ENCODE measurements at places on chromosomes 5 and 9.
A peak's percentile ranks its signal among the peaks of the same experiment; 100 is the strongest.

DNA sequence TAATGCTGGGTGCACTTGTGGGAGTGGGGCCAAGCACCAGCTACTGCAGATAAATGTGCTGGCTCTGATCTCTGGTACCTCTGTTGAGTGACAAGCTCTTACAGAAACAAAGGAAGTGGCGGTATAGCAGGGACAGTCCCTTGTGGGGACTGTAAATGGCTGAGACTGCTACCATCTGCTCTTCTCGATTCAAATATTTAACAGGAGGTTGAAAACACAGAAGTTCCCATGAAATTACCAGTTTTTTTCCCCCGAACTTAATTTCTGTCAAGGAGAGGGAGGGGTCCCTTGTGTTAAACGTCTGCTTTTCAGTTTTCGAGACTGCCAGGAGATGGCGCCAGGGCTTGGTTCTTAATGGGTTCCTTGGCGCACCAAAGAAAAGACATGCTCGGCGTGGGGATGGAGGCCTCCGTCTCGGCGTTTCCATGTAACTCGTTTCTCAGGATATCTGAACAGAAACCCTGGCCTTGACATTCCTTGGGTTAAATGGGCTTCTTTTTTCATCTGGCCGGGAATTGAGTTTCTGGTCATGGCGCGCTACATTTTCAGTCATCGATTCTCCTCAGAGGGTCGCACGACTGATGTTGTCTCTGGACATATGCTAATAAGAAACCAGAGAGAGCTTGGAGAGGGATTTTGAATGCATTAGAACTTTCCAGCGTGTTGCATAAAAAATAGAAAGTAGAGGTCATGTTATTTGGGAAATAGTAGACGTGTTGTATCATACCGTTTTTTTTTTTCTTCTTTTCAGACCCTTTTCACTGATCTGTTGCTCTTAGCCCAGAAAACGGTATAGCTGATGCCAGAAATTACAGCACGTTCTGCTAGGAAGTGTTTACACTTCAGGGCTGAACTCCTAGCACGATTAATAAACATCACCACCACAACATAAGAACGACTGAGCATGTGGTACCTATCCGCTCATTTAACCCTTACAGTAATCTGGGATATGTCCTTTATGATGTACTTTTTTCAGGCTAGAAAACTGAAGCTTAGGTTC, 64.0 kb downstream of the CARTPT start:
- peak; percentile 18 for DNase-seq

DNA sequence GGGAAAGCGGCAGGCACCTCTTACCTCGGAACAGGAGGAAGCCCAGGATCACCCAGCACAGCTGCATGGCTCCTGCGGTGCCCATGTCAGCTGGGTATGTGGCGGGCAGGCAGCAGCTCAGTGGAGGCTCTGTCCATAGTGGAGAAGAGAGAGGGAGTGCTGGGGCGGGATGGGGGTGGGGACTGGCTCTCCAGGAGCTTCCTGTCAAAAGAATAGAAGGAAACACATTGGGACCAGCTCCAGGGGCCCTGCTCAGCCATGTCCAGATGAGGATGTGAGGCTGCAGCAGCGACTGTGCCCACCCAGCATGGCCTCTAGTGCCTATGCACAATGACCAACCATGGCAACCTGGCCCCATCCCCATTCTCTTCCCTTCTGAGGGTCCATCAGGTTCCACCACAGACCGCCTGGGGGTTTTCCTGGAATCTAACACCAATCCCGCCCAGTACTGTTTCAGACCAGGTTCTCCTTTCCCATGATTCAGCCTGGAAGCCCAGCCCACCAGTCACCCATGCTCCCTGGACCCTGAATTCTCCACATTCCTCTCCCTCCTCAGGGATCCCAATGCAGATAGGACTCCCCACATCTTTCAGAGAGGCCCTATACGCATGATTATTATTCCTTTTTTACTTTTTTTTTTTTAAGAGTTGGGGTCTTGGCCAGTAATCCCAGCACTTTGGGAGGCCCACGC, at the start of gene ECSCR:
TSS of gene ECSCR (minus strand) at position 158 of the 691 bp plus-strand sequence. CDS start at position 85, 73 bp downstream.
- no peak for DNase-seq

DNA sequence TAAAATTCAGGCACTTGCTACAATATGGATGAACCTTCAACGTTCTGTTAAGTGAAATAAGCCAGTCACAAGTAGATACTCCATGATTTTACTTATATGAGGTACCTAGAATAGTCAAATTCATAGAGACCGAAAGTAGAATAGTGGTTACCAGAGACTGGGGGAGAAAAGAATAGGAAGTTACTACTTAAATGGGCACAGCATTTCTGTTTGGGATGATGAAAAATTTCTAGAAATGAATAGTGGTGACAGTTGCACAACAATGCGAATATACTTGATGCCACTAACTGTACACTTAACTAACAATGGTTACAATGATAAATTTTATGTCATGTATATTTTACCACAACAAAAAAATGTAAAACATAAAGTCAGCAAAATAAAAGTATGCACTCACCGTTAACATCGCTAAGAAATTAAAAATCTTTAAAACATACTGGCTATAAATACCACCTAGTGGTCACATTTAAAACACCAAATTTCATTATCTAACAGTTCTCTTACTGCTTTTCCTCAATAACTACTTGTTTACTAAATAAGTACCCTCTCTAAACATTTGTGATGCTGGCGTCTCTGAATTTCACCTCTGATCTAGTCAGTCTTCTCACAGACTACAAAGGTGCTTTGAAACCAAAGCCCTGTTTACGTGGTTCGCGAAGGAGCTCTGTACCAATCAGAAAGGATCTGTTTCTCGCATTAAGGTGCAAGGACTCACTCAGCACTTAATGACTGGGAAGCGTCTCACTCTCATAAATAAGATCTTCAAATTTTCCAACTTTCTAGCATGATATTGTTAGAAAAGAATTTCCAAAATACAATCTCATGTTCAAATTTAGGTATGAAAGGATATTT, 22.7 kb downstream of the KIF3A start:
- no peak for DNase-seq

- no peak for DNase-seq
Measured at GRCh38 chr9:90801973-90802322, 329 bp downstream of the SYK start.

GRCh38 chr5:91177639-91178038, 205.5 kb downstream of the ARRDC3 start:
- DNase-seq, result no peak

DNA sequence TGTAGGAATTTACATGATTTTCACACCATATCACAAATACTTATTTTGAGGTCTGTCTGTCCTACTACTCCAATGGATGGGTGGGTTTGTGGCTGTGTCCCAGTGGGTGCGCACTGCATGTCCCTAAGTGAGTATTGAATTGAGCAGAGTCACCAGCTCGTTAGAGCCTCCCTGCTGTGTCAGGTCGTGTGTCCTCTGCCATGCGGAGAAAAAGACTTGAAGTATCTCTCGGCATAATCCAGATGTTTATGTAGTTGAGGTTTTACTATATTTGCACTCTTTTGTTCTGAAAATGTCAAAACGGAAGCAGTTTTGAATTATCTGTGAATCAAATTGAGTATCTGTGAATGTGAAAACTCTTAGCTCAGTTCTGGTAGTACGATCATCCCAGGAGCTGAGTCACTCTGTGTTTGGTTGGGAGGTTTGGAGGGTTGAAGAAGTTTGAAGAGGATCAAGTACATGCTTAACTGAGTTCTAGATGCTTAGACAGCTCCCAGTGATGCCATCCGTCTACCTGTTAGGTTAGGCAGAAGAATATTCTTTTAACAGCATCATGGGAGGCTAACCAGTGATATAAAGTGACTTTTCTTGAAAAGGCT, 194.2 kb downstream of the TENT4A start:
- no peak for DNase-seq

GRCh38 chr5:144122641-144123040, 47.8 kb downstream of the YIPF5 start:
- DNase-seq, result no peak

DNA sequence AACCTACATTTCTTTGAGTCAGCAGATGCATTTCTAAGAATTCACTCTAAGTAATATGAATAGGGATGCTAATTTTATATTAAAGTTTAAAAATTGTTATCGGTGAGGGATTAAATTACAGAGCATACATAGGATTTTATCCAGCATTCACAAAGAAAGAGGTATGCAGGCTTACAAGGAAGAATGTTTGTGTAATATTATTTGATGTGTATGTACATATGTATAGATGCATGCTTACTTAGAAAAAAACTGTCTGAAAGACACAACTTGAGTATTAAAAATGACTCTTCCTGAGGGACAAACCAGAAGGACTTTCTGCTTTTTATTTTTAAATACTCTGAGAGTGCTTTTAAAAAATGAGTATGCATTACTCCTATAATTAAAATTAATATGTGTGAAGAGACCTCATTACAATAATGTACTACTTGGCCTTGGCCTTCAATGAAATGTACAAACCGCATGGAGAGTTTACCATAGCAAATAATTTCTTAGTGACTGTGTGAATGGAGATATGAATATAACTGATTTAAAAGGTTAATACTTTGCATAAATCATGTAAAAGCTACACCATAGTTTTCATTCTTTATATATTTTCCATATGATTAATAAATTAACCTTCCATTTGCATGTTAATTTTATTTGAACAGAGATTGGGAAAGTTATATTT, 77.0 kb downstream of the GDA start:
- no peak for DNase-seq

DNA sequence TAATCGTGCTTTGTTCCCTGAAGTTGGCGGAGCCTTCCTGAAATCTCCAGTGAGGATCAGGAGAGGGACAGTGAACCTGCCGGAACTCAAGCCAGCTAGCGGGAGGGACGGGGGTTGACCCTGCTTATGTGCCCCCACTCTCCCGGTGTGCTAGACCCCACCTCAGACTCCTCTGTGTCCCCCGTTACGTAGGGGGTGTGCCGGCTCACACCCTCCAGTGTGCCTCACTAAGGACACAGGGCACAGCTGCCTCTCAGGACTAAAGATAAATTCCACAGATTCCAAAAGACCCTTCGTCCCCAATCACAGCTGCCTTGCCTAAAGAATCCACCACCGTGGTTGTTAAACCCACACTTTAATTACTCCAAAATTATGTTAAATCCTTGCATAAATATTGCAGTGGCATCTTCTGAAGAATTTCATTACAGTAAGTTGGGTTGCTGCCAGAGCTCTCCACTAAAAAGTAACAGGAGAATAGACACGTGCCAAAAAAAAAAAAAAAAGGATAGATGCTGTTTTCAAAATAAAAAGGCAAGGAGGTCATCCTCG, 73.7 kb downstream of the GTF3C4 start:
- DNase-seq, result no peak

- DNase-seq, result no peak
Measured at GRCh38 chr5:14097998-14098471, 45.1 kb upstream of the TRIO start.

- DNase-seq, result no peak
Measured at GRCh38 chr5:91983869-91984268, 600.8 kb upstream of the ARRDC3 start.

DNA sequence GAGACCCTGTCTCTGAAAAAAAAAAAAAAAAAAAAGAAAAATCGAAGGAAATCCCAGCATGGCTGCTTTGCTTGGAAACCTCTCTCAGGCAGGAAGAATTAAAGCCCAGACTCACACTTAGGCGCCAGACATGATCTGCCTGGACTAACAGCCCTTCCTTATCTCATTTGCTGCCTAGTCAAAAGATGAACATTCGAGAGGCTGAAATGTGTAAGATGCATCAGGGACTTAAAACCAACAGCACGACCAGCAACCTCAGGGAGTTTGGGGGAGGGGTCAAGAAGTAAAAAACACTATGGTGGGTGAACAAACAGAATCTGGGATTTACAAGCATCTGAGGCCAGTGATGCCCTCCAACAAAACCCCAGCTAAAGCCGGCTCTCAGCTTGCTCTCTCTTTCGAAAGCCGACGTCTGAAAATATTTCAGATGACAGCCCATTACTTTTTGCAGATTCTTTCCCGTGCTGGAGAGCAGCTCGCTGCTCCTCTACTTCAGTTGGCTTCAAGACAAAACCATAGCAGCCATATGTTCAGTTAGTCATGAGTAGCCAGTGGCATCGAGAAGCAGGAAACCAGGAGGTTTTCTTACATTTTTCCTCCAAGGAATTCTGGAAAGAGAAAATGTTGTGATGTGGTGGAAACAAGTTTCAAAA, 249.9 kb downstream of the MARCHF11 start:
- DNase-seq, result no peak

DNA sequence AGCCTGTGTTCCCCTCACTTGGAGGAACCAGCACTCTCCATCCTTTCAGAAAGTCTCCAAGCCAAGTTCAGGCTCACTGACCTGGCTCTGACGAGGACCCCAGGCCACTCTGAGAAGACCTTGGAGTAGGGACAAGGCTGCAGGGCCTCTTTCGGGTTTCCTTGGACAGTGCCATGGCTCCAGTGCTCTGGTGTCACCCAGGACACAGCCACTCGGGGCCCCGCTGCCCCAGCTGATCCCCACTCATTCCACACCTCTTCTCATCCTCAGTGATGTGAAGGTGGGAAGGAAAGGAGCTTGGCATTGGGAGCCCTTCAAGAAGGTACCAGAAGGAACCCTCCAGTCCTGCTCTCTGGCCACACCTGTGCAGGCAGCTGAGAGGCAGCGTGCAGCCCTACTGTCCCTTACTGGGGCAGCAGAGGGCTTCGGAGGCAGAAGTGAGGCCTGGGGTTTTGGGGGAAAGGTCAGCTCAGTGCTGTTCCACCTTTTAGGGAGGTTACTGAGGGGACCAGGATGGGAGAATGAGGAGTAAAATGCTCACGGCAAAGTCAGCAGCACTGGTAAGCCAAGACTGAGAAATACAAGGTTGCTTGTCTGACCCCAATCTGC, 4.7 kb upstream of the NUP214 start:
- no peak for DNase-seq

DNA sequence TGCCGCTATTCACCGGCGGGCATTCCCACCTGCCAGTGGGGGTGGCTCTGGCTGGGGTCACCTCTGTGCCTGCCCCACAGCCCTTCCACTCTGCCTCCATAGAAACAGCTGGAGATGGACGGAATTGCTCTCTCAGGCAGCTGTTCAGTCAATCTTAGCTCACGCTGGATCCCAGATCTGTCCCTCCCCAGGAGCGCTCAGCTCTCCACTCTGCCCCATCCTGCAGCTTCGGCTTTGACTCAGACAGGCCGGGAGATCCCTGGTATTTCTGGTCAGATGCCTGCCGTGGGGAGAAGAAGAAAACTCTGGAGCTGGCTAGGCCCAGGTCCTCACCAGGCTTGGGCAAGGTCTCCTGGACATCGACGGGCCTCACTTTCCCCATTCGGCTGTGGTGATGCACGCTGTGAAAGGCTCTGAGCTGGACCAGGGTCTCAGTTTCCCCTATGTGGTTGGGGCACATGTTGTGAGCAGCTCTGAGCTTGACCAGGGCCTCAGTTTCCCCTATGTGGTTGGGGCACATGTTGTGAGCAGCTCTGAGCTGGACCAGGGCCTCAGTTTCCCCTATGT, 7.6 kb upstream of the SLC9A3 start:
- DNase-seq, result no peak

GRCh38 chr5:103211576-103212561, 46.7 kb upstream of the MACIR start:
- no peak for DNase-seq

DNA sequence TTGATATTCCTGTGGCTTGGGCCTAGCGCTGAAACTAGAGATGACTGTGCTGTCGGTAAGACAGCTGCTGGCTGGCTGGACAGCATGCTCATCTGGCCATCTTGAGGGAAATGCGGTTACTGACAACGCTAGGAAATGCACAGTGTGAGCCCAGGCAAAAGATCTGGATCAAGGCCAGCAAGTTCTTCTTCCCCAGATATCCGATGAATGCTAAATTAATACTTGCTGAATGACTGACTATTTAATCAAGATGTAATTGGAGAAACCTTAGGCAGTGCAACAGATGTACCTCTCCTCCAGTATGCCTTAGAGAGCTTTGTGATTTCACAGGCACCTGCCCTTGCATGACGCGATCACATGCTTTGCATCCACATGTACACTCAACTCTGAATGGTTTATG, 659.1 kb downstream of the EFNA5 start:
- no peak for DNase-seq
